Right lobe of liver (tissue), 6 donors: ENCODE measurements at places on chromosomes 6 and 20. TPM values are rescaled to one million over a fixed set of nuclear protein-coding genes. Genes with fewer than 3 reads are reported as not detected.

GRCh38 chr6:147503587-147503986 is 4.9 kb upstream of the SAMD5 start:
- no peak for DNase-seq

- no peak for DNase-seq
Observed at GRCh38 chr6:31354864-31355582, 2.0 kb downstream of the HLA-B start.

HTR1E gene
- total RNA-seq = not detected

DNA sequence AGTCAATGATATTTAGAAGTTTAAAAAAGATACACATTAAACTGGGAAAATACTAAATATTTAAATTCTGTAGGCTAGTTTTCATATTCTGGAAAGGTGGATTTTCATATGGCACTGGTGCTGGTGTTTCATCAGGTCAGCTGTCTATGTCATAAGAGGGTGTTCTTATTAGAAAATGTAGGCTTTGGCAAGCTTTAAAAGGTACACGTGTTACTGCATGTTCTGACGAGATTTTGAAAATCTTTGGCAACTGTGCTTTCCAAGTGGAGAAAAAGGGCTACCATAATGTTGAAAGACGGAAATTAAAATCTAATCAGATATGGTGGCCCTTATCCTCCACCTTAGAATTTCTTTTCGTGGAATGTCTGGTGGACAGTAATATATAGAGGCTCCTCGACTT is 30.0 kb downstream of the SLC22A3 start:
- DNase-seq = no peak

DNA sequence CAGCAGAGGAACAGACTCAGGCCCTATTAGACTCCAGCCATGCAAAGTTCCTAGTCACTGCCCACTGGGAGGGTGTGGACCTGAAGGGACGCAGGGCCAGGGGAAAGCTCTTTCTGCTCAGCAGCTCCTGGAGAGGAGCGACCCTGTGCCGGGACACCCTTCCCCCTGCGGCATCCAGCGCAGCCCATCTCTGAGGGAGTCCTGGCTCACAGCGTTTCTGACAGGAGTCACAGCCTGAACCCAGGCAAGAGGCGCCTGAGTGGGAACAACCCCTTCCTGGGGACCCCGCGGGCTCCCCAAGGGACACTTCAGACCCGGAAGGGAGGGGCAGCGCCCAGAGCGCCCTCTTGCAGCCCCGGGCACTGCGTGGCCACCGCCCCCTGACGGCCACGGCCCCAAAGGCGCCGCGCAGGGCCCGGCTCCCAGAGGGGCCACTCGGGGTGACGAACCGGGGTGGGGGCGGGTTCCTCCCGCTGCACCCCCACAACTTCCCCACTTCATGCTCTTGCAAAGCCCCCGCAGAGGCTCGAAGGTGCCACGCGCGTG is 862 bp downstream of the UCKL1 start:
- DNase-seq = no peak

DNA sequence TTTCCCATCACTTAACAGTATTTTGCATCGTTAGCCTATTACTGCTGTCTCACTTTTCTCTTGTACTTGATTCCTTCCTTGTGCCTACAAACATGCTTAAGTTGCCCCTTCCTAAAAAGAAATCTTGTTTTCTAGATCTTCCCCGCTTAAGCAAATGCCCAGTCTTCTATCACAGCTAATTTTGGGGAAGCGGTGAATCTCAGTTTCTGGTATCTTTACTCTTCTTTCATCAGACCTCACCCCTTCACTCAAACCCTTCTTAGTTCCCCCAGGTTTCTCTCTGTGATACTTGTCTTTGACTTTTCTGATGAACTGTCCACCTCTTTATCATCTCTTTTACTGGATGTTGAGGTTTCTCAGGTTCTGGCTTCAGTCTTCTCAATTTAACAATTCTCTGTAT is 14.2 kb downstream of the VAPB start:
- no peak for DNase-seq

DNA sequence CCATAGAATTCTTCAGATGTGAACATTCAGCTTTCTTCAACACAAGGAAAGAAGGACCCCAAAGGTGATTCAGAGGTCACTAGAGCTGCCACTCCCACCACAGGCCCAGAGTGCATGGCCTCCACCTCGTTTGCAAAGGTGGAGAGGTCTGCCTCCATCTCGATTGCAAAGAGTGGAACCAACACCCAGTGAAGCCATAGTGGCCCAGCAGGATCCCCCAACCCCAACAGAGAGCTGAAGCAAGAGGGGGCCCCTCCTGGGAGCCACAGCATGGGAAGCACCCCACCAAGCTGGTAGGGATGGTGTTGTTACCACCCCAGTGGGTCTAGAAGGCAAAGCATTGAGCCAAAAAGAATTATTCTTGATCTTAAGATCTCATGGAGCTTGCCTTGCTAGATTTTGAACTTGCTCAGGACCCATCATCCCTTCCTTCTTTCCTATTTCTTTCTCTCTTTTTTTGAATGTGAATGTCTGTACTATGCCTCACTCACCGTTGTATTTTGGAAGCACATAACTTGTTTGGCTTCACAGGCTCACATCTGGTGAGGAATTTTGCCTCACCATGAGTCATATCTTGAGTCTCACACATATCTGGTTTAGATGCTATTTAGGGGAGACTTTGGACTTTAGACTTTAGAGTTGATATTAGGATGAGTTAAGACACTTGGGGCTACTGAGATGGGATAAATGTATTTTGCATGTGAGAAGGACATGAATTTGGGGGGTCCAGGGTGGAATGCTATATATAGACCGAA is 119.2 kb downstream of the ANKRD60 start:
- no peak for DNase-seq

- DNase-seq = no peak
Observed at GRCh38 chr6:46276576-46277142, 105.9 kb upstream of the ENPP5 start.
